ENCODE measurements at places on chromosomes 5 and 9.

DNA sequence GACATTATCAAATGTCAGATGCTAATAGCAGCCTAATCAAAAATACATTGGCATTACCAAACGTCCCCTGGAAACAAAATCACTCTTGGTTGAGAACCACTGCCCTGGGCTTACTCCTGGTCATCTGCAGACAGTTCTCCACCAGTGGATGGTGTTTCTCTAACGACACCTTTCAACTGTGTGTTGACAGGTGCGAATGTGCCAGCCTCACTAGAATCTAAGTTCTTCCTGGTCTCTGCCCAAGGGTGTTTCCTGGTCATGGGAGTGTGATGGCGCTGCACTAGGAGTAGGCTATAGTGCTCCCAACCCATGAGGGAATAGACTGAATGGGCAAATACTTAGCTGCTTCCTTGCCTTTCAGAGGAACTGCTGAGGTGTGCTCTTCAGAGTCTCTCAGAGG lies 105.9 kb downstream of the MRPS27 start:
- no peak for DNase-seq

DNA sequence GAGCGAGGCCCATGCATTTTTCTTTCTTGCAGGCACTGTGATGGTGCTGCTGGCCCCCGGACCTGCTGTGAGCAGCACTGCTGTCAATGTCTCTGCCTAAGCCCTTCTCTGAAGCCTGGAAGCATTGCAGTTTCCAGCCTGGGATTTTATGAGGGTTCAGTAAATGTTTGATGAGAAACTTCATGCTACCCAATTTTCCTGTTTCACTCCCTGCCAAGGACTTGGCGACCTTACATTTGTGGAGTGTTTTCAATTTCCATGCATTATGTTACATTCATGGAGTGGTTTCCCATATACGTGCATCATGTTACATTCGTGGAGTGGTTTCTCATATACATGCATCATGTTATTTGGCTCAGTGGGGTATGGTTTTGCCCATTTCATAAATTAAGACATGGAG lies 90.7 kb upstream of the PTCH1 start:
- DNase-seq = no peak

DNA sequence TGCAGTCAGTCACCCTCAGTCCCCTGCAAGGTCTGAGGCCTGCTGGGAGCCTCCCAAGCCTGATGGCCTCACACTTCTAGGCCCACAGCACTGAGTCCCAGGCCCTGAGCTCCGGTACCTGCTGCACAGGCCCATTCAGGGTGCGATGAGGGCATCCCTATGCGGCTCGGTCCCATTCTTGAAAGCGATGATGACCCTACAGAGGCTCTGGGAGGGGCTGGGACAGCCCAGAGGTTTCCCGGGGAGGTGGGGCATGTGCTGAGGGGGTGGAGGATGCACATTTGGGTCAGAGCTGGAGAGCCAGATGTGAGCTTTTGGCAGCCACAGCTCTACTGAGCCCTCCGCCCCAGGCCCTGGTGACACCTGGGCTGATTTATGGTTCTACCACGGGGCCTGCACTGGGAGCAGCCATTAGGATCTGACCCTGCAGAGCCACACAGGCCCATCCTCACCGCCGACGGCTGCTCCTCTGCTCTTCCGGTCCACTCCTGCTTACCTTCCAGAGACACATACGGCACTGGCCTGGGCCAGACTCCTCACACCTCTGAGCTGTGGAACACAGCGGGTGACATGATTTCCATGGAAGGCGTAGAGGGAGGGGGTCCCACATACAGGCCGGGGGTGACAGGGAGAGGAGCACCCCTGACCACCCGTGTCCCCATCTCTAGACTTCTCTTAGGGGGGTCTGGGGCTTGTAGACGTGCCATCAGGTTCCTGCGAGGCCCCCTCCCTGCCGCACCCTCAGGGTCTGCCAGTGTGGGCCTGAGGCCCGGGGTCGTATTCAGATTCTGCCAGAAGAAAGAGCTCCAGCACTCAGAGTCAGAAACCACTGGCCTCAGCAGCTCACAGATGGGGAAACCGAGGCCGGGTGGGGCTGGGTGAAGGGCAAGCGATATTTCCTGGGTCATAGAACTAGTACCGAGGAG lies 53.4 kb downstream of the COL23A1 start:
- DNase-seq = no peak

- DNase-seq = no peak
Measured at GRCh38 chr5:28575368-28575767, 1537.0 kb upstream of the CDH9 start.

DNA sequence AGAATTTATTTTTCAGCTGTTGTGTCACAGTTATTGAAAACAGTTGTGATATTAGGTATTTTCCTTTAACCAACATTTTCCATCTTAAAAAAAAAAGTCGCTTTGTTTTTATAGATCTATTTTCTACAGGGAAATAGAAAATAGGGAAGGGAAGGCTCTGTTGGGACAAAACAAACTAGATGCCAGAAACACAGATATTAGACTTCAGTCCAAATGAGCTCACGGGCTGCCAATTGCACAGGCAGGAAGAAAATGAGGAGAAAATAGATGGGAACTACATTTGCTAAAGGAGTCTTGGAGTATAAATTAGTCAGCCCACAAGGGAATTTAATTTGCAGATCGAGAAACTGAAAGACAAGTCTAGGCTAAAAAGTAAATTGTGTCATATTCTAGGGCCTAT lies 21.4 kb upstream of the ISOC1 start:
- DNase-seq = no peak

- DNase-seq = no peak
Measured at GRCh38 chr9:83281306-83282255, 218.6 kb upstream of the RASEF start.

GRCh38 chr5:124289641-124290311 lies 456.7 kb downstream of the ZNF608 start:
- DNase-seq = no peak

DNA sequence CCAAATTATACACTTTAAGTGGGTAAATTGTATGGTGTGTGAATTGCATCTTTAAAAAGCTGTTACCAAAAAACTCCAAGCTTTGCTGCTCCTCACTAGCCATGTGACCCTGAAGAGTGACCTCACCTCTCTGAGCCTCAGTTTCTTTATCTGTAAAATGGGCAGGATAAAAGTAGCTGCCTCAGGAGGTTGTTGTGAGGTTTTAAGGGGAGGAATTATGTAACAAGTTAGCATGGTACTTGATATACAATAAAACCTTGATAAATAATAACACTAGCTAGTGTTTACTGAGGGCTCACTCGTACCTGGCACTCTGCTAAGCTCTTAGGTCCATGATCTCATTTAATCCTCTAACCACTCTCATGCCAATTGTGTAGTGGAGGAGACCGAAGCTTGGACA lies 19.0 kb upstream of the PHF19 start:
- no peak for DNase-seq

DNA sequence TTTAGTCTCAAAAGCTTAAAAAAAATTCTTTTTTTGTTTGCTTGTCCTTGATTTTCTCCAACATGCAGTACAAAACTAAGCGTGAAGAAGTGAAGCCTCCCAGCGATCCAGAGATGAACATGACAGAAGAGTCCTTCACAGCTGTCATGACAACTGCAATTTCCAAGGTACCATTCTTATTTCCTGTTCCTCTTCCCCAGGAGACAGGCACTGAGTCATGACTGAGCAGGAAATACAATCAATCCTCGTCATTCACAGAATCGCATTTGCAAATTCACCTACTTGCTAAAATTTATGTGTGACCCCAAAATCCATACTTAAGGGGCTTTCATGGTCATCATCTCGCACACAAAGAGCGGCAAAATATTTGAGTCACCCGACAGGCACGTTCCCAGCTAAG lies 77.3 kb downstream of the SLC1A1 start:
- no peak for DNase-seq

DNA sequence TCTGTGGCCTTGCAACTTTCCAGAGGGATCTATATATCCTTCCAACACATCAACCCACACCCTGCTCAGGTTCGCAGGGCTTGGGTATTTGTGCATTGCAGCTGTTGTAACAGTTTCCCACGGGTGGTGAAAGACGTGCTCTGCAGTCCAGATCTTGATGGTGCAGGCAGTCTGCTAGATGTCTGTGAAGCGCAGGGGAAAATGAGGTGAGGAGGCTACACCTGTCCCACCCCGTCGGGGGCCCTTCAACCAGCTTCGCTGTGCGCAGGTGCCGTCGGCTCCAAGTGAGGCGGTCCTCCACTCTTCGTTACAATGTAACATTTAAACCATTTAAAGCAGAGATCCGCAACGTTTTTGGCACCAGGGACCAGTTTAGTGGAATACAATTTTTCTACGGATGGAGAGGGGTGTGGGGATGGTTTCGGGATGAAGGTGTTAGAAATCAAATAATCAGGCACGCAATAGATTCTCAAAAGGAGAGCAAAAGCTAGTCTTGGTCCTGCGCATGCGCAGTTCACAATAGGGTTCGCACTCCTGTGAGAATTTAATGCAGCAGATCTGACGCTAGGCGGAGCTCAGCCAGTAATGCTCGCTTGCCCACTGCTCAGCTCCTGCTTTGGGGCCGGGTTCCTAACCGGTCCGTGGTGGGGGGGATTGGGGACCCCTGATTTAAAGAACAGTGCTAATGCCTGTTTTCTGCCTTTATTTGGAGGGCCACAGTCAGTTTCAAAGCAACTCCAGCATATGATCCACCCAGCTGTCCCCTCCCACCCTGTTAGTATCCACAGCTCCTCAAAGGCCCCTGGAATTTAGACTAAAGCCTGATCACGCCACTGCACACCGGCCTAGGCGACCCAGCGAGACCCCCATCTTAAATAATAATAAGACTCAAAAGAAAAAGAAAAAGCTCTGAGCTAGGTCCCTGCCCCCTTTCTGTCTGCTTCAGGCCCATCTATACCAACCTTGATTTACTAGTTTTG lies 97.1 kb upstream of the SELENOP start:
- no peak for DNase-seq

- DNase-seq = no peak
Measured at GRCh38 chr5:64818245-64818644, 49.5 kb downstream of the CWC27 start.

GRCh38 chr5:174505621-174506020 lies 218.8 kb upstream of the MSX2 start:
- DNase-seq = no peak

DNA sequence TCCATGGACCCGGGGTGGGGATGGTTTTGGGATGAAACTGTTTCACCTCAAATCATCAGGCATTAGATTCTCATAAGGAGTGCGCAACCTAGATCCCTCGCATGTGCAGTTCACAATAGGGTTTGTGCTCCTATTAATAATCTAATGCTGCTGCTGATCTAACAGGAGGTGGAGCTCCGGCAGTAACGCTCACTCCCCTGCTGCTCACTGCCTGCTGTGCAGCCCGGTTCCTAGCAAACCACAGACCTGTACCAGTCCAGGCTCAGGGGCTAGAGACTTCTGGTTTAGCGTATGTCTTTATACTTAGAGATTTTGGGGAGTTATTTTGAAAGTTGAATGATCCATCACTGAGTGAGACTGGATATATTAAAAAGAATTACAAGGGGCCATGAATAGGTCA lies 50.2 kb downstream of the RICTOR start:
- DNase-seq = no peak

DNA sequence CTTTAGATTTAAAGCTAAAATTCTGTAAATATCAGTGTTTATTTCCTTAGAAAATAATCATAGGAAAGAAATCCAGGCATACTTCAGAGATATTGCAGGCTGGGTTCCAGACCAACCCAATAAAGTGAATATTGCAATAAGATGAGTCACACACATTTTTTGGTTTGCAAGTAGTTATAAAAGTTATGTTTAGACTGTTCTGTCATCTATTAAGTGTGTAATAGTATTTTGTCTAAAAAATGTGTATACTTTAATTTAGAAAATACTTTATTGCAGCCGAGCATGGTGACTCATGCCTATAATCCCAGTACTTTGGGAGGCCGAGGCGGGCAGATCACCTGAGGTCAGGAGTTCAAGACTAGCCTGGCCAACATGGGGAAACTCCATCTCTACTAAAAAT lies 6.9 kb upstream of the RIC1 start:
- DNase-seq = no peak

- DNase-seq = no peak
Measured at GRCh38 chr5:82540301-82540700, 262.1 kb upstream of the RPS23 start.

GRCh38 chr5:79235261-79235633 lies 684 bp upstream of the JMY start:
- no peak for DNase-seq

- DNase-seq = no peak
Measured at GRCh38 chr9:75658301-75658905, 232.1 kb upstream of the PCSK5 start.

DNA sequence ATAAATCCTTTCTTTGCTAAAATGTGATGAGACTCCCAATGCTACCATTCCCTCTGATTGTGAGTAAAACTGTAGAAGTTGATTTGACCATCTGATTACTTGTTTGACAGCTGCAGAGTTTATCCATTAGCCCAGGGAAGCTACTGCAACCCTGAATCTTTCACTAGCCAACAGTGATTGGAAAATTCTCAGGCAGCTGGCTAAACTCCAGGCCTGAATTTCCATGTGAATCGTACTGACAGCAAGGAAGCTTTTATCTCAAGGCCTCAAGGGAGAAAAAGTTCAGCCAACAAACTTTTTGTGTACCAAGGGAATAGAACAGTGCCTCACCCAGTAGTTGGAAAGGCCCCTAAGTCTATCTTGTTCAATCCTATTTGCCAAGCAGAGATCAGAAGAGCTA lies 246.7 kb upstream of the TRPM3 start:
- DNase-seq = no peak

GRCh38 chr5:172710676-172711075 lies 60.3 kb downstream of the DUSP1 start:
- no peak for DNase-seq

GRCh38 chr5:24281818-24282217 lies 363.0 kb downstream of the CDH10 start:
- no peak for DNase-seq

- no peak for DNase-seq
Measured at GRCh38 chr9:109817146-109817845, 37.3 kb downstream of the PALM2AKAP2 start.

DNA sequence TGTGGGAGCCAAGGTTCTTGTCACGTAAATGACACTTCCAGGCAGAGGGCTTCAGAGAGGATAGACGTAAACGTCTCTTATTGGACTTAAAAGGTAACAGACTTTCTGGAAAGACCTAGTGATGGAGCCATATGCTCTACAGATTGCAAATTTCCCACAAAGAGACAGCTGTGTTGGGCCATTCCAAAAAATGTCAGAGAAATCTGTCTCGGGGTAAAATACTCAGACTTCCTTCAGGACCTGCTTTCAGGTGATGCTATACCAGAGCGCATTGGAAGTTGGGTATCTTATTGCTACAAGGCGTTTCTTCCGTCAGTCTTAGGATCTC lies 29.2 kb downstream of the PROP1 start:
- DNase-seq = no peak

DNA sequence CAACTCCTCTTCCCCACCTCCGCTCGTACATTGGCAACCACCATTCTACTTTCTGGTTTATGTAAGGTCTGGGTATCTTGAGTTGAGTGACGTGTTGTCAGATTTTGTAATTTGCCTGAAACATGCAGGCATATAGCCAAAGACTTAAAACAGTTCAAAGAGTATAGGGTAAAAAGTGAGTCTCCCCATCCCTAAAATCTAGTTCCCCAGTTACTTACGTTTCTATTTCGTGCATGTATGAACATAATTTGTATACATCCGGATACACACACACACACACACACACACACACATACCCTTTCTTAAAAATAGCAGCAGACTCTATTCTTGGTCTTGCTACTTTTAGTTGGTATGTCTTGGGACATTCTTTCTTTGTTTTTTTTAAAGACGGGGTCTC lies 915 bp downstream of the HSDL2 start:
- DNase-seq = no peak

- DNase-seq = no peak
Measured at GRCh38 chr5:96852759-96853158, 23.5 kb upstream of the ERAP2 start.

GRCh38 chr9:79623799-79624721 lies 52.3 kb downstream of the TLE4 start:
- DNase-seq = no peak

- DNase-seq = no peak
Measured at GRCh38 chr9:114687034-114687433, 5.0 kb upstream of the TEX48 start.
